ENCODE measurements at places on chromosomes 11 and 22.

DNA sequence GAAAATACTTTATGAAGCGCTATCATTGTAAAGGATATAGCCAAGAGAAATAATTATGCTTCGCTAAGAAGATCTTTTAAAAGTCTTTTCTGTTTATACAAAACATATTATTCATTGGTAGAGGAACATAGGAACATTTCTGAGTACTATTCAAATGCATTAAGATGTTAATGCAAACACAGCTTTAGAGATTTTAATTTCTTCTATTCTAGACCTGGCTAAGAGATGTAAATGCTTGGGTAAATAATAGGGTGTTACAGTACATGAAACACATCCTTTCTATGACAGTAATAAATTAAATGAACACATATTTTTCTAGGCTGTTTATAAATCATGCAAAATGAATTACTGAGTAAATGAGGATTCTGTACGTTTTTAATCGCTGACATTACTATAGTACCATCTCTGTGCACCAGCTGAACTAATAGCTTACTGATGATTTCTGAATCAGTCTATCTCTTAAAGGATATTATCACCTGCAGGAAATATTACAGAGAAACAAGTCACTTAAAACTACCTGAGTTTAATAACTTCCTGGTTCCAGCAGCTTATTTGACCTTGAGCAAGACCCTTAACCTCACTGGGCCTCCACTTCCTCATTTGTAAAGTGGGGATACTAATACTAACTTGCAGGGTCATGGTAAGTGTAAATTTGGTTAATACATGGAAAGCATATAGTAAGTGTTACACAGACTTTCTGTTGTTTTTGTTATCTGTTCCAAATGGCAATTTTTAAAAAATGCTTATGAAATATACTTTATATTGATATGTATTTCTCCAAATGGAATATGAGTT lies 344.9 kb downstream of the DYNC2H1 start:
- no peak for DNase-seq

DNA sequence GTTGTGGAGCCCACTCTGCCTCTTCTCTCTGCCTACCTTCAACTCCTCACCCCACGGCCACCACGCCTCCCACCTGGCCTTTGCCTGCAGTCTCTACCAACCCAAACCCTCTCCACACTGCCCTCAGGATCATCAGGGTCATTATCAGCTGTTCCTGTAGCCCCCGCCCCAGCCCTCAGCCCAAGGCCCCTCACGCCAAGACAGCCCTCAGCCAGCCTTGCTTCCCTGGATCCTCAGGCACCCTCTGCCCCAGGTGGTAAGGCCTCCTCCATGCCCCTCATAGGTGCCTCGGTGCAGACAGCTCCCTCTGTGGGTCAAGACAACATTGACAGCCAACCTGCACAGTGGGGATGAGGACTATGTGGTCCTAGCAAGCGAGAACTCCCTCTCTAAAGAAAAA lies 1.7 kb downstream of the SBF1 start:
- no peak for DNase-seq

DNA sequence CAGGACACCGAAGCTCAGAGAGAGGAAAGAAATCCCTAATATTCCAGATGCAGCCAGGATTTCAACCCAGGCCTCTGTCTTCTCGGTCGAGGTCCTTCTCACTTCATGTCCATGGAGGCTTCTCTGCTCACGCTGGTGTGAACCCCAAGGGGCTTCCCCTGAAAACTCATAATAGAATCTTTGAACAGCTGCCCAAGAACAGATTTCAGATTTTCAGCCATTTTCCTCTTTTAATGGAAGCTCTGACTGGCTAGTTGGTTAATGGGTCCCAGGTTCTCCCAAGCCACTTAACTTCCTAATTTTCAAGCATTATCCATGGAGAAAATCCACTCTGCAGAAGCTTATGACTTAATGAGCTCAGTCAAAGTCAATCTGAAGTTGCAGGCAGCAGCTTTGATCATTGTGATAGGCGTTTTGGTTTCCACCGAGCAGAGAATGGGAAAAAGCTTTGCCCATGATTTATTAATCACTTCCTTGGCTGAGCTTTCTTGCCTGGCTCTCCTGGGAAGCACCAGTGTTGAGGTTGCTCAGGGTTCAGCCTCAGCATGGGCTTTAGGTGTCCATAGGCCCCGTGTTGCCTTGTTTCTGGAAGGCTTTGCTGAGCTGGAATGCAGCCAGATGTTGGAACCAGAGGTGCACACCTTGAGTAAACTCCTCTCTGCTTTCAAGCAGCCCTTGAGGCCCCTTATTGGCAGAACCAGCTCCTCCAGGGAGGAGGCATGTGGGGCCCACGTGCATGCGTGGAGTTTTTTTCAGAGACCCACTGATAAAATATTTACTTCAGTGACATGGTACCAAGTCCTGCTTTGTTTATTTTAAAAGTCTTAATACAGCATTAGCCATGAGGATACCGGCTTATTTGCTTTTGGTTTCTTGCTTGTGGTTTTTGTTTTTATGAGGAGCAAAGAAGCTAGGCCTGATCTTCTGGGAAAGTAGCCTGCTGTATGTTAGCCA lies 25.5 kb downstream of the LDLRAD3 start:
- DNase-seq = no peak

GRCh38 chr11:65130631-65131416 lies 3.5 kb downstream of the SYVN1 start:
- no peak for DNase-seq

GRCh38 chr22:48884786-48885185 lies 942.9 kb downstream of the BRD1 start:
- DNase-seq = no peak

DNA sequence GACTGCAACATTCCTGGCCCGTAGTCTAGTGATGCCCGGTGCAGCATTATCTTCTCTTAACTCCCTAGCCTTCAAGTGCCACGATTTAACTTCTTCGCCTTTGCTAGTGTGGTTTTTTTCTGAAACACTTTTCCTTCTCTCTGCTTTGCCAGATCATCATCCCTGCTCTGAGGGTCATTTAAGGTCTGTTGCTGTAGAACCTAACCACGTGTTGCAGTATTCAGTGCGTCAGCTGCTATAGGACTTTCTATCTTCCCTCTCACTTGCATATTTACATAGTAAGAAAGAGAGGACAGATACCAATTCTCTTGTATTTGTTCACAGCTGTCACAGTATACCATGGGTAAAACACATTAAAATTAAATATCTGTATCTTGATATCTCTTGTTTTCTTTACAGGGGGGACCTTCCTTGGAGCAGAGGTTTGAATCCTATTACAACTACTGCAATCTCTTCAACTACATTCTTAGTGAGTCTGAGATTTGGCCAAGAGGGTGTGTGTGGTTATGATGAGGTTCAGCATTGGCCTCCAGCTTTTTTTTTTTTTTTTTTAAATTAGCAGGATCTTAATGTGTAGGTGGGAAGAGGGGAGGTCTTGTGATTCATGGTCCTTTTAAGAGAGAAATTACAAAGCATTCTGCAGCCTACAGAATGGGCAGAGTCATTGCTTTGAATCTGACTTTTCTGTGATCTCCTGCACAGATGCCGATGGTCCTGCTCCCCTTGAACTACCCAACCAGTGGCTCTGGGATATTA lies 13.5 kb downstream of the EIF3L start:
- no peak for DNase-seq

DNA sequence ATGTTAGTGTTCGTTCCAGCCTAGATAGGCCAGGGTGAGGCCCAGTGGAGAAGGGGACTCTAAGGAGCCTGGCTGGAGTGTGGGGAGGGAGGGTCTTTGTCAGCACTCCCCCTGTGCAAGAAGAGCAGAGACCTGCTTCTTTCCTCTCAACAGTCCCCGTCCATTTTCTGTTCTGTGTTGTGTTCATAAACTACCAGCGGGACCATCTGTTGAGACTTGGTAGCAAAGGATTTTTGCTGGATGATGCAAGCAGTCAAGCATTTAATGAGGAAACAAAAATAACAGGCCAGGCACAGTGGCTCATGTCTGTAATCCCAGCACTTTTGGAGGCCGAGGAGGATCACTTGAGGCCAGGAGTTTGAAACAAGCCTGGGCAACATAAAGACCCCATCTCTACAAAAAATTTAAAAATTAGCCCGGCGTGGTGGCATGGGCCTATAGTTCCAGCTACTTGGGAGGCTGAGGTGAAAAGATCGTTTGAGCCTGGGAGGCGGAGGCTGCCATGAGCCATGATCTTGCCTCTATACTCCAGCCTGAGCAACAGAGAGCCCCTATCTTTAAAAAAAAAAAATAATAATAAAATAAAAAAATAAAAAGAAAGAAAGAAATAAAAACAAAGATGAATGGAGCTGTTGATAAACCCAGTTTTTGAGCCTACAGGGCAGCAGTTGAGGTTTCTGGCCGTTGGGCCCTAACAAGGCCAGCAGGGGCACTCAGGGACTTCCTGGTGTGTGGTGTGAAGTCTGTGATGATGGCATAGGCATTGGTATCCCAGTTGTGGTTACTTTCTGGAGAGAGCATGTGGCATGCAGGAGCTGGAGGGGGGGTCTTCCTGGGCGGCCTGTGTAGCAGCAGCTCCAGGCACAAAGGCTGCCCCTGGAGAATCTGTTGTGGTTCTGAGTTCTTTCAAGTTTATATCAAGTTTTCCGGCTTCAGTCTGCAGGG lies 1.7 kb upstream of the TXNRD2 start:
- DNase-seq = no peak

GRCh38 chr22:25039255-25039654 lies 86.7 kb downstream of the KIAA1671 start:
- DNase-seq = no peak

All from omental fat pad (tissue), 4 donors.